ENCODE measurements at places on chromosomes 6 and 20.

DNA sequence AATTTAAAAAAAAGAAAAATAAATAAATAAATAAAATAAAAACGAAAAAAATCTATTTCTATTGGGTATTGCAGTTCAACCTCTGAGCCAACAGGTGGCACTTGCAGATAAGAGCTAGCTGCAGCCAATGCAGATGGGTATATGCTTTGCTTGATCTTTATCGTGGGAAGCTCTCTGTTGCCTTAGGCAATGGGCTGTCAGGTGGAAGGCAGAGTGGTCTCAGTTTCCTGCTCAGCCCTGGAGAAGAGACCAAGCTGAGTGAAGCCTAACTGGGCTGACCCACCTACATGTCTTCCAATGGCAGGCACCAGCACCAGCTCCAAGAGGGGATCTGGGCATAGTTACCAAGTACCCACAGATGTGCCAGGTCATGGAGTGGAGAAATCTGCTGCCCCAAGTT, 95.0 kb downstream of the AK9 start:
- no peak for DNase-seq

GRCh38 chr6:6863970-6864639, 243.7 kb upstream of the RREB1 start:
- no peak for DNase-seq

DNA sequence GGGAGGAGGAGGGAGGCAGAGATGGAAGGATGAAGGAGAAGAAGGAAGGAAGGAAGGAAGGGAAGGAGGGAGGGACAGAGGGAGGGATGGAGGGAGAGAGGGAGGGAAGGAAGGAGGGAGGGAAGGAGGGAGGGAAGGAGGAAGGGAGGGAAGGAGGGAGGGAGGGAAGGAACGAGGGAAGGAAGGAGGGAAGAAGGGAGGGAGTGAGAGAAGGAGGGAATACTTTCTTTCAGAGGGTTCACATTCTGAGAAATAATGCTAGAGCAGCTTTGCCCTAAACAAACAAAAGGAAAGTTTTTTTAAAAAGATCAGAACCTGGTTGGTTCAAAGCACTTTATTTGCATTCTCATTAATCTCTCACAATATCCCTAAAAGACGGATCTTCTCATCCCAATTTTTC, 96.1 kb upstream of the NXT1 start:
- no peak for DNase-seq

- DNase-seq: no peak
These were observed 8.1 kb upstream of the OCSTAMP start for GRCh38 chr20:46558511-46558959.

DNA sequence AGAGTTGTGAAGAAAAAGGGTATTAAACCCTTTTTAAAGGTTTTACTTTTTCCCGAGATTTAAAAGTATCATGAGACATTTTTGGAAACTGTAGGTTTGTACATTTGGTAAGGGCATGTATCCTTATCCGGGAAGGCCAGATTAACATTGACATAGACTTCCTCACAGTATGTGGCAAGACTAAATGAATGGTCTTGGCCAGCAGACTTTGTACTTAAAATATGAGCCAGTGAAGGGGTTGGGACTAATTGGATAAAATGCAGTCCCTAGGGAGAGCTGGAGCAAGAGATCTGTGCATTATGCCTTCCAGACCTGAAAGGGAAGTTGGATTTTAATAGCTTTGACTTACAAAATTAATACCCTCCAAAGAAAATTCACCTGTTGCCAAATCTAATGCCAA, 60.4 kb upstream of the CCN2 start:
- no peak for DNase-seq

DNA sequence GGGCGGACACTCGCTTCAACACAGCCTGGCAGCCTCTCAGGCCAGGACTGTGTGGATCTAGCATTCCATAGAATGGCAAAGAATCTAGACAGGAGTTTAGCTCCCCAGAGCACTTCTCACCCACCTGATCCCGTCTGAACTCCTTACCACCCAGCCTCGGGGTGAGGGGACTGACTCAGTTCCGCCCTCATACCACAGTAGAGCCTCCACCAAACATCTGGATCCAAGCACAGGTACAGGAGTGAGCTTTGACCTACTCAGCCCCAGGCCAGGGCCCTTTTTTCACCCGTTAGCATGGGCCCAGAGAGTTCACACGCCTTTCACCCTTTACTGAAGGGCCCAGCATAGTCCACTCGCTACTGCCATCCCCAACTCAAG, 715 bp downstream of the PSMF1 start:
- DNase-seq: no peak

DNA sequence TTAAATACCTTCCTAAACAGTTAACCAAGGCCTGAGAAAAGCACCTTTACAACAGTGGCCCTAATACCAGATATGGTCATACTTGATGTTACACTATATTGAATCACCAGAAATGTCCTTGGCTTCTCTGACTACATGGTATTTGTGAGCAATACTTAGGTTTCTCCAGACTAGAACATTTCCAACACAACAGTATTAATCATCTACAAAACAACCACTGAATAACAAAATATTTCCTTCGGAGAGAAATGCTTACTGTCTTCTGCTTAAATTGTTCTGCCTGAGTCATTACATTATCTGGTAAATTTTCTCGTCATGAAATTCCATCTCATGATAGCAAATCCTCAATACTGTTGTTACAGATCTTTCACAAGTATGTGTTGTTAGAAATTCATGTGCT, 252.9 kb upstream of the RUNX2 start:
- DNase-seq: no peak

- DNase-seq: no peak
These were observed 113.9 kb downstream of the PRDM1 start for GRCh38 chr6:106199998-106200397.

GRCh38 chr6:89411145-89412070, 665 bp downstream of the RRAGD start:
- DNase-seq: peak; percentile 22
